Activated naive CD4-positive, alpha-beta T cell treated with anti-CD3 and anti-CD28 coated beads for 36 hours (primary cell): ENCODE measurements at places on chromosomes 5 and 9.

GRCh38 chr5:131617140-131617822 lies 17.7 kb downstream of the RAPGEF6 start:
- peaks cover 72% of the 10 kb centered on the region for H3K4me1 ChIP-seq
- H3K4me3 ChIP-seq, result no peak overlapping the region
- H3K27me3 ChIP-seq, result no peaks in the 10 kb centered on the region
- DNase-seq, result no peak
- H3K27ac ChIP-seq, result no peak overlapping the region

DNA sequence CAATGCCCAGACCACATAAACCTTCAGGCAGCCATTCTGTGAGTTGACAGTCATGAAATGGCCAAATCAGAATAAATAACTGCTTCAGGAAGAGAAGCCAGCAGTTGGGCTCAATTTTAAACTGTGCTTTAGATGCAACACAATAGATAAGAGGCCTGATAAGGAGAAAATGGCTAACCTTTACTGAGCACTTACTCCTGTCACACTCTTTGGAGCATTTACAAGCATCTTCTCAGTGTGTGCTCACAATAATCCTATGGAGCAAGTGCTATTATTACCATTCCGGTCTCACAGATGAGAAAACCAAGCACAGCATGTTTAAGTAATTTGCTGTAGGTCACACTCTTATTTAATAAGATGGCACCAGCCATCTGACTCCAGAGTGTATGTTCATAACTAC lies 11.5 kb upstream of the SH3RF2 start:
- H3K27me3 ChIP-seq, result peaks cover 3% of the 10 kb centered on the region
- no peak for DNase-seq
- H3K4me1 ChIP-seq, result no peaks in the 10 kb centered on the region
- H3K4me3 ChIP-seq, result no peak overlapping the region
- no peak overlapping the region for H3K27ac ChIP-seq

GRCh38 chr9:121277026-121277425 lies 9.1 kb downstream of the GSN start:
- no peak overlapping the region for H3K27ac ChIP-seq
- H3K27me3 ChIP-seq, result no peaks in the 10 kb centered on the region
- peaks cover 3% of the 10 kb centered on the region for H3K4me1 ChIP-seq
- no peak for DNase-seq
- H3K4me3 ChIP-seq, result no peak overlapping the region
- H3K36me3 ChIP-seq, result no peaks in the 10 kb centered on the region

GRCh38 chr9:136291306-136292025 lies 12.4 kb downstream of the CCDC187 start:
- no peak for DNase-seq
- H3K4me3 ChIP-seq, result no peak overlapping the region
- H3K27me3 ChIP-seq, result no peaks in the 10 kb centered on the region
- H3K4me1 ChIP-seq, result no peaks in the 10 kb centered on the region
- no peak overlapping the region for H3K27ac ChIP-seq
- no peaks in the 10 kb centered on the region for H3K36me3 ChIP-seq
